ENCODE measurements at places on chromosomes 5 and 9.

DNA sequence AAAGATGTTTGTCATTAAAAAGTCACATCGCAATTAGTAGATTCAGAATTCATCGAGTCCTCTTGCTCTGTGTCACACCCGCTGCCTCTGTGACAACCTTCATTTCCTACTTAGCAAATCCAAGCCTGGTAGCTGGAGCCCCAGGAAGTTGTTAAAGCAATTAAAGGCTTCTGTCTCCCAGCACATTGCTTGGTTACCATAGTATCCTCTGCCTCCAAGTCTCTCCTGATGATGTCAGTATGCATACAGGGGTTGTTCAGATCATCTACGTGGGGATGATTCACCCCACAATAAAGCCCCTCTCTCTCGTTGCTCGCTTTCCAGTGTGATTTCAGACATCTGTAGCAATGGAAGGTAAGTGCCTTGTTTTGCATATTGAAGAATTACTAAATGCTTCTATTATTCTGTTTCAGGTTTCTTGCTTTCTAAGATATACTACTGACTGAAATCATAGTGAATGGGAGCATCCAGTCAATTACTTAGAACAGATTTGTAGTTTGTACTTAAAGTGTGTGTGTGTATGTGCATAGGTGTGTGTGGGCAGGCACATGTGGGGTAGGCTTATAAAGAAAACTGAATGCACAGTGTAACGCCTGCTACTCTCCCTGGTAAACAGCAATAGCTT is 52.9 kb downstream of the PAM start:
- DNase-seq = peak; percentile 74

- DNase-seq = no peak
These were observed 1294.0 kb downstream of the MAT2B start for GRCh38 chr5:164799391-164799790.

GRCh38 chr9:69211424-69212036 is 37.5 kb downstream of the TJP2 start:
- DNase-seq = no peak

- peak; percentile 49 for DNase-seq
These were observed 43.6 kb upstream of the C5orf46 start for GRCh38 chr5:147949711-147950573.

DNA sequence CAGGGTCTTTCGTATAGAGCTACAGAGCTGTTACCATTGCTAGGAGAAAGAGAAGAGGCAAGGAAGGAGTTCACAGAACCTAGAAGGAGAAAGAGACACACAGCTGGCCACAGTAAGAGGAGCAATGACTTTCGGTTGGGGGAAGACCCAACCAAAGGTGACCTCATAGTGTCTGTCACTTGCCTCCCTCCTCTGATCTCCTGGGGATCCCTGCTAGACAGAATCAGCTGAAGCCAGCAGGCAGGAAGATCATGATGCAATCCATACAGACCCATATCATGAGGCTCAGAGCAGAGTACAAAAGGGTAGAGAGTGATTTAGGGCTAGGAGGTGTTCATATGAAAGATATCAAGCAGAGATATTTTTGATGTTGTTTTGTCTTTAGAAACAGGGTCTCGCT is 26.0 kb upstream of the EPB41L4B start:
- DNase-seq = no peak

DNA sequence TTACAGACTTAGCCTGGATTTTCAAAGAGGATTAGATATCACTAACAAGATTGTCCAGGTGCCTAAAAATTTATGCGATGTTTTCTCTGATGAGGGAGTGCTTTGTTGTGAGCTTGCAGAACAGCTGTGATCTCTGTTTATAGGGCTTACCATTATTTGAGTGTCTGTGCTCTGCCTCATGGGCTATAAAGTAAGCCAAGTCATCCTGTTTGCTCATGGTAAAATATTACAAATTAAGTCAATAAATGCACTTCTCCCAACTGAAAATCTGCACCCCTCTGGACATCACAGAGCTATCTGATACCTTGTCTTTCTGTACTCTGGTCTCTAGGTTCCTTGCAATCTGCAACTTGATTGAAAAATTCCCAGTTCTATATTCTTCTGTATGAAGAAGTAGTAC is 293.4 kb upstream of the ACTBL2 start:
- DNase-seq = no peak

- DNase-seq = no peak
These were observed 340.2 kb downstream of the NDUFS4 start for GRCh38 chr5:53900677-53901076.

- DNase-seq = no peak
These were observed 214.6 kb upstream of the CCNH start for GRCh38 chr5:87627363-87627762.

- DNase-seq = no peak
These were observed 9.3 kb upstream of the ADRA1B start for GRCh38 chr5:159906943-159907342.

DNA sequence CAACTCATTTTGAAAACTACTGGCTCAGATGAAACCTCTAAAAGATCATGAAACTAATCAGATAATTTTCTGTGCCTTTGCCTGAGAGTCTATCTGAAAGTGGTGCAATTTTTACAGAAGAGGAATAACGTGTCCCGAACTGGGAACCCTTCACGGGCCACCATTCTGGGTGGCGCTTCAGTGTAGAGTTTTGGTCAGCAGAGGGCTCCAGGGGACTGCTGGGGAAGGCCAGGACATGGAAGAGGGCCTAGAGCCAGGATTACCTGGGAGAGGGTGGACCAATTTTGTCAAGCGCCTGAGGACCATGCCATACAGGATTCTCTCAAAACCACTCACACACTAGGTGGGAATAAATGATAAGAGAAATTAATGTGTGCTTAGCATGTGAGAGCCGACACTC is 49.7 kb upstream of the PLEKHG4B start:
- peak; percentile 3 for DNase-seq

DNA sequence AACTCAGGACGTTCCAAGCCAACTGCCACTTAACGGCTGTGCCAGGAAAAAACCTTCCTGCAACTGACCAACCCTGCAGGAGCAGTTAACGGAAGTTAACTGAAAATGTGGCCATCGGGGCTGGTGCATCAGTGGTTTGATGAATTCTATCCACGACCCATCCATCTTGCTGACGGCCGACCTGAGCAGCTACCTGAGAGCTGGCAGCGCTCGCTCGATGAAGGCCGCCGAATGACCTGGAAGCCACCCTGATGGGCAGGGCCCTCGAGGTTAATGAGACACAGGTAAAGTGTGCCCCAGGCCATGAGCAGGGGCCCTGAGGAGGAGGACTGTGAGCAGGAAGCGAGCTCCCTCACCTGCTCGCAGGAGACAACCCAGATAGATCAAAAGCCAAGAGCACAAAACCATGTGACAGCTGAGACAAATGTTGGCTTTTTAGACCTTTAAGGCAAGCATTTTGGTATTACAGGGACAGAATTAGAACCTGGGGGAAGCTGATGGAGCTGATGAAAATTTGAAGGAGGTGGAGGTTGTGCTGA is 35.3 kb upstream of the FLT4 start:
- no peak for DNase-seq

DNA sequence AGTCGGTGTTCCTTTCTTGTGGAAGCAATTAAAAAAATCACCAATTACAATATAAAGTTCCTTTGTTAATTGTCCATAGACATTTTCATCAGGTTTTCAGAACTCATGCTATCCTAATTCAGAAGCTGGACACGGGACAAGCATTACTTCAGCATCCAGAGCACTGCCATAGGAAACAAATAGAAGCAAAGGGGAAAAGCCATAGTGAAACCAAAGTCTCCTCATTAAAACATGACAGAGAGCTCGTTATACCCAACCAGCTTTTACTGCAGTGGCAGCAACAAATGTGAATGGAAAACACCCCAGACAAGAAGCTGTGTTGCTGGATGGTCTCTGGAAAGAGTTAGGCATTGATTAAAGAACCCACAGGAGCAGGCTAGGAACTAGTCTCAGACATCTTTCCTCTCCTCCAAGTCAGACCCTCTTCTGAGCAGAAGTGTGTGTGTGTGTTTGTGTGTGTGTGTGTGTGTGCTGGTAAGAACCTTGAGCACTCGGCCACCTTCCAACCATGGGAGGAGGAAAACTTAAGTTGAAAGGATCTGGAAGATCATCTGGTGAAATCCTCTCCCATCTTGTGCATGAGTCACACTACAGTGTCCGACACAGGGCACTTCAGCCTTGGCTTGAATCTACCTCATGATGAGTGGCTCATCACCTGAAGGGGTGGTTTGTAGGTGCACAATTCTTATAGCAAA is 162.6 kb upstream of the ADAMTS16 start:
- DNase-seq = peak; percentile 10

GRCh38 chr5:139637438-139638089 is 10.6 kb upstream of the CXXC5 start:
- DNase-seq = peak; percentile 74

DNA sequence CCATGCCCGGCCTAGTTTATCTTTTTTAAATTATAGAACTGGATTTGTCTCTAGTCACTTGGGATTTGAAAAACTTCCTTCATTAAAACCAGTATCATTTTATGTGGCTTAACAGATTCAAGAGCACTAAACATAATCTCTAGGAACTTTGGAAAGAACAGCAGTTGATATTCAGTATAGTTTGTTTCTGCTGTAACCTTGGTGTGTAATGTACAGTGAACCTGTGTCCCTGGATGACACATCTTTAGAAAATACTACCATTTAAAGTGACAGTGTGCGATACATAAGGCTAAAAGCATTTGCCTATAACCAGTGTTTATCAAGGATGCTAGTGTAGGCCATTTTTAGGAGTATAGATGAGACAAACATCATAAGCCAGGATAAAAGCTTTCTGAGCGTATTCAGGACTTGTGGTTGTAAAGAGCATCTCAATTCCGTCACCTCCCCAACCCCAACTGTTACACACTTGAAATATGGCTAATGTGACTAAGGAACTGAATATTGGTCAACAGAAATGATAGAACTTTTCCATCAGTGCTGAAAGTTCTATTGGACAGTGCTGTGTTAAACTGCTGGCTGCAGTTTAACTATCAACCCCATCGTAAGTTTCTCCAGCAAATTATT is 4.4 kb downstream of the SNX18 start:
- no peak for DNase-seq

DNA sequence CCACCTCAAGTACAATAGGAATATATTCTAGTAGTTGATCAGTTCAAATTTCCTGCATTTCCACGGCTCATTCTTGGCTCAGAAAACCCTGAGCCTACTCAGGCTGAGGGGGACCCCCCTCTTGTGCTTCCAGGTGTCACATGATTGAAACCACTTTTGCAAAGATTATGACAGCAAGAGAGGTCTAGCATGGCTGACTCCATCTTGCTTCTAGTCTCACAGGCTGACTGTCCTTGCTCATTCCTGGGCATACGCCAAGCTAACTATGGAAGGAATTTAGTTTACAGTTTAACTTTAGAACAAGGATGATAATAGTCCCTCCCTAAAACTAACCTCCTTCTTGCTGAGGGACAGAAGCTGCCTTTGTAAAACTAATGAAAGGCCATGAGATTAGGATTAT is 154.1 kb downstream of the SNX18 start:
- DNase-seq = no peak

DNA sequence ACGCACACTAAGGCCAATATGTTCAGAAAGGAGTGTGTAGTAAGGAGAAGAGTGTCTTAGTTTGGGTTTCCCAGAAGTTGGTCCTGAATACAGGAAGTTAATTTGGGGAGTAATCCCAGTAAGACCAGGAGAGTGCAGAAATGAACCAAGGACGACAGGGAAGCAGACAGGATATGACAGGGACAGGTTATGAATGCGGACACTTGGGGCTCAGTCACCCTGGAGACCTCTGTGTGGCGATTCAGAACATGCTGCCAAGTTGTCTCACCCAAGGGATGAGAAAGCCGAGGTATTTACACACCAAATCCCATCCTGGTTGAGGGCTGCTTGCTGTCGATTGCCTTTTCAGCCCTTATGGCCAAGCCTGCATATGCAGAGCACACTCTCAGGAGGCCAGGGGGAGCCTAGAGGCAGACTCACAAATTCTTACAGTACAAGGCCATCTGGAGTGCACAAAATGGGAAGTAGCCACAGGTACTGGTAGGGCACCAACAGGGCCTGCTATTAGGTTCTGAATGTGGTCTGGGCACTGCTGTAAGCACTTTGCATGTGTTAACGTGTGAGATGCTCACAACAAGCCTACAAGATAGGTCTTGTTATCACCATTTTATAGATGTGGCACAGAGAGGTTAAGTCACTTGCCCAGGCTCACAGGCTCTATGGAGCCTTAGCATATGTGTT is 233.1 kb upstream of the ANKRD55 start:
- DNase-seq = no peak

- DNase-seq = peak; percentile 52
These were observed 56.5 kb upstream of the ZNF354A start for GRCh38 chr5:178786859-178787499.

DNA sequence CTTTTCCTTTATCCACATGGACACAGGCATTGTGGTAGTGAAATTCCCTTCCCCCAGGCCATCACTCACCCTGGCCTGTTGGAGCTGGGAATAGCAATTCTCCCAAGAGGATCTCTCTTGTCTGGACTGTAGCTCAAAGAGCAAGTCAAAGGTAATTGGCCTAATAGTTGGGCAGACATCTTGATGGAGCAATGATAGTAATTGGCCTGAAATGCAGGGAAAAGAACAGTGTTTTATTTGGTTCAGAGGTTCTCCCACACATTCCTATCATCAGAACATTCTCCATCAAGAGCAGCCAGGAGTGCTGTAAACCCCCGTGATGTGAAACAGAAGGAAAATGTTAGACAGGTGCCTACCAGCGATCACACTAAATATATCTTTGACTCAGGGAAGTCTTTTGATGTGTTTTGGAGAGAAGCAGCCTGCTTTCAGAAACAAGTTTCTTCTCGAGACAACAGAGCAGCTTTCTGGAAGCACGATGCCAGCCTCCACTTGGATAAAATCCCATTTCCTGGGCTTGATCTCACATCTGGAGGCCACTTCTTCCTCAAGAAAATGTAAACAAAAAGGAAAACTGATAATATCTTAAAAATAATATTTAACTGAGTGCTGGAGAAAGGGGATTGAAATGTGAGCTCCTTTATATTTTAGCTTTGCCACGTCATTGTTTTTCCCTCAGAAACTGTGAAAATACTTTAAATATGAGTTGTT is 198.1 kb upstream of the WWC1 start:
- no peak for DNase-seq

DNA sequence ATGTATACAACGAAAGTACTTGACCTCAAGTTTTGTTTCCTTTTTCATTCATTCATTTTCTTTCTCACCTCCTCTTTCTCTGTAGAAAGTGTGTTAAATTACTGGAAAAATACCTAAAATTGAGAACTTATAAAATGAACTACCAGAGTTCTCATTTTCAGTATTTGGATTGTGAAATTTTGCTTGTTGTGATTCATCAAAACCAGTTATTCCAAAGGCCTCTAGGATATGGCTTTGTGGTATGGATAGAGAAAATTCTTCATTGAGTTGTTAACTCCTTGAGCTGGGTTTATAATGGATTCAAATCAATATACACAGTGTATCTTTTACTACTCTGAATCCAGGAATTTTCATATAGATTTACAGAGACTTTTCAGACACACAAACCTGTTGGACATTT is 287.6 kb downstream of the KDM4C start:
- DNase-seq = peak; percentile 35

DNA sequence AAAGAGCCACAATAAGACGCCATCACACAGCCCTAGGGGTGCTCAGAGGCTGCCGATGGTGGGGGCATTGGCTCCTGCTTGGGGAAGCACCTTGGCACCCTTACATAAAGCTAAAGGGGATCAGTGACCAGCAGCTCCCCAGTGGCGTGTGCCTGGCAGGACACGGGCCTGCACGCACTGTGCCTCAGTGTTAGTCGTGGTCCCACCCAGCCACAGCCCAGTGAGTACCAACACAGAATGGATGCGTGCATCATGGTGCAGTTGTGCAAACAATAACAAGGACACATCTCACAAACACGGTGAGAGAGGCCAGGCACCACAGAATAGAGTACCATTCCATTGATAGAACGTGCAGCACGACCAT is 103.2 kb downstream of the WNK2 start:
- no peak for DNase-seq

Measured in fibroblast of mammary gland (primary cell).